ENCODE measurements at places on chromosomes 6 and 20.
A peak's percentile ranks its signal among the peaks of the same experiment; 100 is the strongest.

- DNase-seq, result no peak
These were observed 309.3 kb downstream of the FARS2 start for GRCh38 chr6:5570641-5571040.

- no peak for DNase-seq
These were observed 14.0 kb upstream of the BTN3A2 start for GRCh38 chr6:26350858-26351543.

DNA sequence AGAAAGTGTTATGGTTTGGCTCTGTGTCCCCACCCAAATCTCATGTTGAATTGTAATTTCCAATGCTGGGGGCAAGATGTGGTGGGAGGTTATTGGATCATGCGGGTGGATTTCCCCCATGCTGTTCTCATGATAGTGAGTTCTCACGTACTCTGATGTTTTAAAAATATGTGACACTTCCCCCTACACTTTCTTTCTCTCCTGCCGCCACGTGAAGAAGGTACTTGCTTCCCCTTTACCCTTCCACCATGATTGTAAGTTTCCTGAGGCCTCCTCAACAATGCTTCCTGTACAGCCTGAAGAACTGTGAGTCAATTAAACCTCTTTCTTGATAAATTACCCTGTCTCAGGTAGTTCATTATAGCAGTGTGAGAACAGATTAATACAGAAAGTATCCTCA lies 150.8 kb downstream of the TMEM200A start:
- DNase-seq, result no peak

DNA sequence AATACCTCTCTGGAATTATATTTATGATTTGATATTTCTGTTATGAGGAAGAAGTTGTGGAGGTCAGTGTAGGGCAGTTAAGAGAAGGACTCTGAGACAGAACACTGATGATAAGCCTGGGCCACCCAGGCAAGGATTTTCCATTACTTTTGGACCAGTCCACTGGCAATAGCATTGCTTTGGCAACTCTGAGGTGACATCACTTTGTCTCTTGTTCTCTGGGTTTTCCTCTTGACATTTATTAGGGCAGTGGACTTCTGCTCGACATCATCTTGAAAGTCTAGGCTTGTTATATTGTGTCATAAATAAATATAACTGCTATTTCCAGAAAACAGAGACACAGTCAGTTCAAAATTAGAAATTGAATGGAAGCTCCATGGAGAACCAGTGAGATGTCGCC lies 268.0 kb downstream of the SMOC2 start:
- DNase-seq, result no peak

DNA sequence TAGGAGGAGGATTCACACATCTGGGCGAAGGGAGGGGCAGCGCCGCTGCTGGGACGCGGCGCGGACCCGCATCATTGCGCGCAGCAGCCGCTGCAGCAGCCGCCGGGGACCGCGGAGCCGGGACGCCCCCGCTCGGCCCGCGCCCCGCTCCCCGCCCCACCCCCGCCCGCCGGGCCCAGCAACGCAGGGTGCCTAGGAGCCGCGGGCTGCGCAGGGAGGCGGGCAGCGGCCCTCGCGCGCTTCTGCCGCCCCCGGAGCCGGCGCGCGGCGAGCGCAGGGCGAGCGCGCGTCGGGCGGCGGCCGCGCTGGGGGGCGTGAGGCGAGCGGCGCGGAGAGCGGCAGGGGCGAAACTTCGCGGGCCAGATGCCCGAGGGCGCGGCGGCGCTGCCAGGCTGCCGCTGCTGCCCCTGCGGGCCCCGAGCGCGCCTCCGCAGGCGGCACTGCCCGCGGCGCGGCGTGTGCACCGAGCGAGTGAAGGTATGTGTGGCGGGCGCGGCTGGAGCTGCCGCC lies at the start of gene NKAIN2:
NKAIN2 (plus strand) TSS at position 362 of the 510 bp plus-strand sequence.
- no peak for DNase-seq

DNA sequence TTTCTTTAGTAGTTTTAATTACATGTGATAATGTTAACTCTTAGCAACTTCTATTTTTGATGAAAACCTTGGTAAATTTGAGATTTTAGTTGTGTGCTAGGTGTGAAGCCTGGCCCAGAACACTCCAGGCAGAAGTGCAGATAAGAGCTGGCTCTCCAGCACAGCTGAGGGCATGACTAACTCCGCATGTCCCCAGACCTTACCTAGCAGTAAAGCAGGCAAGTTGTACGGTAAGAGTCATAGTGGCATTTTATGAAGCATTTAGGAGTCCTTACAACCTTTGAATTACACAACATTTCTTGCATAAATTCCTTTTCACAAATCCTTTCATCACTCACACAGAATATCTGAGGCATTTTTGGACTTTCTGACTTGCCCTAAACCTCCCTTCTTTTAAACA lies 67.2 kb downstream of the OPRM1 start:
- no peak for DNase-seq

DNA sequence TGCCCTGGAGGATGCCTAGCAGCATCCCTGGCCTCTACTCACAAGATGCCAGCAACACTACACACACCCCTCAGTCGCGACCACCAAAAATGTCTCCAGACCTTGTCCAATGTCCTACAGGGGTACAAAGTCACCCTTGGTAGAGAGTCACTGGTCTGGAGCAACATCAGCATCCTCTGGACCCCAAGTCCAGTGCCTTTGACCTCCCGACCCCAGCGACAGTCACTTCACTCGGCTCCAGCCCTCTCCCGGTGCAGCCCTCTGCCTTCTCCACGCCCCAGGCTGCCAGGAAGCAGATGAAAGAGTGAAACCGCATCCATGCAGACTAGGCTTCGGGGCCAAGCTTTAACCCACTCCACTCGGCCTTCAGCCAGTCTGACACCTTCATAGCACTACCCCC lies 92.0 kb upstream of the SRSF6 start:
- DNase-seq, result no peak

GRCh38 chr6:127966616-127967015 lies 65.8 kb upstream of the THEMIS start:
- peak; percentile 24 for DNase-seq

GRCh38 chr6:17740559-17741220 lies 34.0 kb upstream of the NUP153 start:
- no peak for DNase-seq

- DNase-seq, result no peak
These were observed 164.2 kb downstream of the ADAT2 start for GRCh38 chr6:143286251-143286795.

DNA sequence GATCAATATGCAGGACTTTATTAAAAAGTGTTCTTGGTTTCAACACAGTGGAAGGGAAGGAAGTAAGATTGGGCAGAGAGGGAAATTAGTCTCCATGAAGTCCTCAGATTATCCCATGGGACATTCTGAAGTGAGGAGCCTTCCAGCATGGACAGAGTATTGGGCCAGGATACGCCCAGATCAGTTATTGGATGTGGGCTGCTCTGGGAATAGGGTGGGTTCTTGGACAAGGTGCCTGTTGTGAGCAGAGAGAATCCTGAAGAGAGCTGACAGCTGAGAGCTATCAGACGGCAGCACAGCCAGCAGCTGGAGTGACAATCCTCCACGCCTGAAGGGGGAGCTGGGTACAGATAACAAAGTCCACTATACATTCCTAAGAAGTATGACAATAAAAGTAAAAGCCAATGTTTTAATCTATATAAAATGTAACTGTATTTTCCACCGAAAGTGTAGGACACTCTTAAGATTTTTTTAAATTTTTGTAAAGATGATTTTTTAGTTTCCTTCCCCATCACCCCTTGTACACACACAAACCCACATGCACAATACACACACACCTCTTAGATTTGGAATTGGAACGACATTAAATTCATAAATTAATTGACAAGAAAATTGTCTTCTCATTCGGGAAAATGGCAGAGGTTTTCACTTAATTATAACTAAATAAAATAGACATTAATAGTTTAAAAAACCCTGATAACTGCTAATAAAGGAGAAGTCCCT lies 107.8 kb downstream of the FBXO5 start:
- DNase-seq, result no peak

- DNase-seq, result no peak
These were observed 158.2 kb downstream of the TFAP2B start for GRCh38 chr6:50976907-50977306.

DNA sequence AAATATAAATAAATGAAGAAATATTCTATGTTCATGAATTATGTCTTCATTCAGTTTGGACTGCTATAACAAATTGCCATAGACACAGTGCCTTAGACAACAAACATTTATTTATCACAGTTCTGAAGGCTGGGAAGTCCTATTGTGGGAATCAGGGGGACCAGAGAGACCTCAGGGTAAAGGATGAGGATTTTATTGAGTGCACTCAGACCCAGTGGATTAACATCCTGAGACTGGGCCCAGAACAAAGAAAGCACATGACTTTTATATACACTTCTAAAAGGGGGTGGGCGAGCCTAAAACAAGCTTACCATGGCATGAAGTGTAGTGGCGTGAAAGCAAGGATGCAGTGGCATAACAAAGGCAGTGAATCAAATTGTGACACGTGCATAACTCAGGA lies 26.9 kb upstream of the CBLN4 start:
- no peak for DNase-seq

DNA sequence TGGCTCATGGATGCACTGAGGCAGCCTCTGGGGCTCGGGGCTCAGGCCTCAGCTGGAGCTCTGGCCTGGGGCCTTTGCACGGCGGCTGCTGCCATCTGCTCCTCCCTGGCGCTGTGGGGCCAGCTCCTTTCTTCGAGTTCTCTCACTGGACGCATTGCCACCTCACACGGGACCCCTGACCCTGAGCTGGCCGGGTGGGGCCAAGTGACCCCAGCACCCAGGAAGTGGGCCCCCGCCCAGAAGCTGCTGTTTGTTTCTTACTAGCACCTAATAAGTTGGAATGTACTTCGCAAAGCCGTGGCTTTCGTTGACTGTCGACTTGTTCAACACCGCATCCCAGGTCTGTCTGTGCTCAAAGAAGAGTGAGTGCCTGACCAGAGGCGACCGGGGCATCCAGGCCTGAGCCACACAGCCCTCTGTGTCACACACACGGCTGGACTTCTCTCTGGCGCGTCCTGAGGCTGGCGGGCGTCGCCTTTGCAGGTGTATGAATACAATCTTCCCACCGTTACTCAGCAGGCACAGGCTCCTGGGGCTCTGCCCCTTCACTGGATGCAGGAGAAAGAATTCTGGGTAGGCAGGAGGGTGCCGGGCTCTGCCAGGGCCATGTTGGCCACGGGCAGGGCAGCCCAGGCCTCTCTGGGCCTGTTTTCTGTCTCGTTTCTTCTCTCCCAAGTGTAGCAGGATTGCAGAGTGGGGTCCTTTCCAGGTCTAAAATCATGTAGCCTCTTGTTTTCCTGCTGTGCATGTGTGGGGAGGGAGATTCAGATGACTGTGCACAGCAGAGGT lies 112.9 kb downstream of the DLL1 start:
- no peak for DNase-seq

DNA sequence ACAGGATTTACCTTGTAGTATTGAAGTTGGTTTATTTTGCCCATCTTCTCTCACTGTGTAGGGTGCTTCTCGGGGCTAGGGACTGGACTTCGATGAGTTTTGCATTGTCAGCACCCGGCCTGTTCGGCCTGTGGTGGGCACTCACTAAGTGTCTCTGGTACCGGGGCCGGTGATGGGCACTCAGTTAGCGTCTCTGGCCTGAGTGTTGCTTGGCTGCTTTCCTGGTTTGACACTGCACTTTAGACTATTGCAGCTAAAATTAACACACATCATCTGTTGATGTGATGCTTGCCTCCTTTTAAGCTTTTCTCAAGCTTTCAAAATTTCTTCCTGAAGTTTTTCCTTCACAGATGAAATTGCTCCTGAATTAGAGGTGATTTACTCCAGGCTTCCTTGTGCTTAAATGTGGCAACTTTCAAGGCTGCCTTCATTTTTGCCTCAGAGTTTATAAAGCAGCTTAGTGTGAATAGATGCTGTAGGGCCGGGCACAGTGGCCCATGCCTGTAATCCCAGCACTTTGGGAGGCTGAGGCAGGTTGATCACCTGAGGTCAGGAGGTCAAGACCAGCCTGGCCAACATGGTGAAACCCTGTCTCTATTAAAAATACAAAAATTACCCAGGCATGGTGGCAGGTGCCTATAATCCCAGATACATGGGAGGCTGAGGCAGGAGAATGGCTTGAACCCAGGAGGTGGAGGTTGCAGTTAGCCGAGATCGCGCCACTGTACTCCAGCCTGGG lies 41.7 kb upstream of the TULP4 start:
- no peak for DNase-seq

DNA sequence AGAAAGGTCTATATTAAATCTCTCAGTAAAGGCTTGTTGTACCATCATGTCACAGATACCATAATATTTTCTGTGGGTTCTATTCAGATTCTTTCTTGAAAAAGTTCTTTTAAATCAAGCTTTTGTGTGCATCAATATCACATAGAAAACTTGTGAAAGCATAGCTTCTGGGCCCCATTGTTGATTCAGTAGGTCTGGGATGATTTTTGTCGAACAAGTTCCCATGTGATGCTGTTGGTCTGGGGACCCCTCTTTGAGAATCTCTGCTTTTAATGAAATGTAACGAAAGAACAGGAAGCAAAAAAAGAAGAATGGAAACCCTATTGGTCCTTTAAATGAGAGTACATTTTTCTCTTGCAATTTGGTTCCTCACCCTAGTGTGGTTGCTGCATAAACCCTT lies 597.7 kb upstream of the CITED2 start:
- DNase-seq, result no peak

GRCh38 chr6:37987559-37987958 lies 168.0 kb downstream of the ZFAND3 start:
- DNase-seq, result no peak

- DNase-seq, result peak; percentile 84
These were observed 48.4 kb downstream of the USP49 start for GRCh38 chr6:41846666-41847237.

- DNase-seq, result no peak
These were observed 39.4 kb downstream of the RREB1 start for GRCh38 chr6:7147051-7147671.

DNA sequence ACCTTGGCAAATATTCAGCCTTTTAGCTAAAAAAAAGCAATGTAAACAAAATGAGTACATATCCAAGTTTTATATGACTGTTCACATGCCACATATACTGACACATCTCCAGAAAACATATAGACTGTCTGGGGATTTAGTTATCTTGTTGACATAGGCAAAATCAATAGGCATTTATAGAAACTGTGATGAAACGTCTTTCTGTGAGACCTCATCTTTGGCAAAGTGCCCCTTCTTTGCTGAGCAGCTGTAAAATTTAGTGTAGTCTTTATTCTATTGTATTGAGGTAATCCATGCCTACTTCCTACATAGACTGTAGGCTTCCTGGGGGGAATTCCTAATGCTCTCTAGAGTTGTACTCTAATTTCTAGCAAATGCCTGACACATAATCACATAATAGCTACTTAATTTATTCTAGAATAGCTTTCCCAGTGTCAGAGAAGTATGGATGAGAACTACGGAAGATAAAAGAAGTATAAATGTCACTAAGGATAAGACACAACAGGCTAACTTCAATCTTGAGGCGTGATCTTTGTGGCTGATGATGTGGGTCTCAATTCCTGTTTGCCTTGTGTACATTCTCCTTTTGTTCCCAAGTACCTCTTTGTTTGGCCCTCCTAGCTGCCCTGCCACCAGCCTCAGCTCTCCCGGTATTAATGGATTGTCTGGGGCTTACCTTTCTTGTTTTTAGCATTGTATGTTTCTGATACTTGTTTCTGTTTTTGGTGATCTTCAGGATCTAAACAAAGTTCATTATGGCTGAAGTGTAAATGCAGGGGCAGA lies 30.6 kb downstream of the PTCHD4 start:
- DNase-seq, result no peak
